ENCODE measurements at places on chromosomes 16 and 17. TPM values are rescaled to one million over a fixed set of nuclear protein-coding genes. Genes with fewer than 3 reads are reported as not detected.

- peak; percentile 81 for DNase-seq
Observed at GRCh38 chr17:7336240-7337175, at the start of gene ACAP1. Gene ACAP1 (plus strand): TSS chr17:7336529. CDS start chr17:7336735, 206 bp downstream.

GRCh38 chr17:75590314-75590761 lies 2.7 kb downstream of the MYO15B start:
- DNase-seq, result no peak

DNA sequence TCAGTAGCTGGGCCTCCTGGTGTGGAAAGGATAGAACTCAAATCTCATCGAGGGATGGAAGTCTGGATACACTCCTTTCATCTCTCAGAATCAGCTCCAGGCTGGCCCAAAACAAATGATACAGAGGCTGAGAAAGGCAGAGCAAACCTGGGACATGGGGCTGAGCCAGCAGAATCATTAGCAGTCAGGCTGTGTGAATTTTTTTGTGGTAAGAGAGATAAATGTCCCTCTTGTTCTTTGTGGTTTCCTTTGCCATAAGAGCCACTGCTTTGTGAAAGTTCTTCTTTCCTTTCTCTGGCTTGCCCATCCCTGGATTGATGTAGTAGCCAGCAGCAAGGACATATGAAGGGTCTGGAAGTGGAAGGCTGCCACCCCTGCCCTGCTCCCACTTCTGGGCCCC lies 146.2 kb downstream of the CDH13 start:
- no peak for DNase-seq

DNA sequence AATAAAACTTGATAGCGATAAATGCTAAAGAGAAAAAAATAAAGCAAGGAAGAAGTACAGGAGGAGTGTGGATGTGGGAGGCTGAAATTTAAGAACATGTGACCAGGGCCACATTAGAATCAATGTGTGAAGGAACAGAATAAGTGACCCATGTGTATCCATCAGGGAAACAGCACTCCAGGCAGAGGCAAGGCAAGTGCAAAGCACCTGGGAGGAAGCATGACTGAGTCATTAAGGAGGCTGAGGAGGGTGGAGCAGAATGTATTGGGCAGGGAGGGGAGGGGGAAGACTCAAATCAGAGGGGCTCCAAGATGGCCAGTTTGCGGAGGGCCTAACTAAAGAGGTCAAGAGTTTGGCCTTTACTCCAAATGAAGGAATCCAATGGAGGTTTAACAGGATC lies 8.0 kb downstream of the CDR2 start:
- DNase-seq, result no peak

- DNase-seq, result peak; percentile 16
Observed at GRCh38 chr17:68697850-68698361, 96.7 kb upstream of the FAM20A start.

DNA sequence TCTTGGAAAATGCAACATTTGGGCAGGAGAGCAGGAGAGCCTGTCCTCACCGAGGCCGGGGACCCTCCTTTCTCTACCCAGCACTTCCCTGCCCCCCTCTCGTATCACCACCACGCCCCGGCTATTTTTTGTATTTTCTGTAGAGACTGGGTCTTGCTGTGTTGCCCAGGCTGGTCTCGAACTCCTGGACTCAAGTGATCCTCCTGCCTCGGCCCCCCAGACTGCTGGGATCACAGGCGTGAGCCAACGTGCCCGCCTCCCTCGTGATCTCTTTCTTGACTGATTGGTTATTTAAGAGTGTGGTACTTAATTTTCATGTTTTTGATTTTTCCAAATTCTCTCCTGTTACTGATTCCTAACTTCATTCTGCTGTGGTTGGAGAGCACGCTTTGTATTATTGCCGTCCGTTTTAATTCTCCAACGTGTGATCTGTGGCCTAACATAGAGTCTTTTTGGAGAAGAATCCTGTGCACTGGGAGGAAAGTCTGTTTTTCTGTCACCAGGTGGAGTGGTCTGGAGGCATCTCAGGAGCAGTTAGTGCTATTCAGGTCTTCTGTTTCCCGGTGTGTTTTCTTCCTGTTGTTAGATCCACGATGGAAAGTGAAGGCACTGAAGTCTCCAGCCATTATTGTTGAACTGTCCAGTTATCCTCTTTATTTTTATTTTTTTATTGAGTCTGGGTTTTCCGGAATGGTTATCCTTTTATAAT lies 40.4 kb downstream of the ZNF778 start:
- DNase-seq, result no peak

DNA sequence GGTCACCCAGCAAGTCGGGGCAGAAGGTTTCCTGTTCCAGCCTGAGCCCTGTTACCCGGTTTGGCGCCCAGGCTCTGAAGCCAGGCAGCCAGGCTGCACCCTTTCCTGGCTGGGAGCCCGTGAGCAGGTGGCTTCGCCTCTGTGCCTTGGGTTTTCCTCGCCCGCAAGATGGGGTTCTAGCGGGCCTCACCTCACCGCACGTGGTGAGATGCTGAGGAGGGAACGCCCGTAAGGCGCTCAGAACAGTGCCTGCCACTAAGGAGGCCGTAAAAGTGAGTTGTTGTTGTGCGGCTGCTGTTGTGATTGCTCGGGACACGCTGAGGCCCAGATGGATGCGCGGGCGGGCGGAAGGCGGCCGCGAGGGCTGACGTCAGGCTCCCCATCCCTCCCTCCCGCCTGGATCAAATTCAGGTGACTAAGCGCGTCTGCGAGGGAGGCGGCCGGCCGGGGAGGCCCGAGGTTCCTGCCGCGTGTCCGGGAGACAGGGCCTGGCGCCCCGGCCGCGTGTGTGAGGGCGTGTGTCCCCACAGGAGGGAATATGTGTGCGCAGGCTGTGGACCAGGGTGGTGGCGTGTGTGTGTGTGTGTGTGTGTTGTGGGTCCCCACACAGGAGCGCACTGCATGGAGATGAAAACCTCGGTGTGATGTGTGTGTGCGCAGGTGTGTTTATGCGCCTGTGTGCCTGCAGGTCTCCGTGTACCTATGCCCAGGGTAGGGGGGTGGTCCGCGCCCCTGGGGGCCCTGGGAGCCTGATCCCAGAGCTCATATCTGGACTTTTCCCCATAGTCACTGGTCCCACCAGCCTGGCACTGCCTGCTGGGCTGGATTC lies 4.3 kb downstream of the CAMKK1 start:
- peak; percentile 85 for DNase-seq

- DNase-seq, result no peak
Observed at GRCh38 chr16:50313596-50314478, 47.5 kb downstream of the ADCY7 start.

DNA sequence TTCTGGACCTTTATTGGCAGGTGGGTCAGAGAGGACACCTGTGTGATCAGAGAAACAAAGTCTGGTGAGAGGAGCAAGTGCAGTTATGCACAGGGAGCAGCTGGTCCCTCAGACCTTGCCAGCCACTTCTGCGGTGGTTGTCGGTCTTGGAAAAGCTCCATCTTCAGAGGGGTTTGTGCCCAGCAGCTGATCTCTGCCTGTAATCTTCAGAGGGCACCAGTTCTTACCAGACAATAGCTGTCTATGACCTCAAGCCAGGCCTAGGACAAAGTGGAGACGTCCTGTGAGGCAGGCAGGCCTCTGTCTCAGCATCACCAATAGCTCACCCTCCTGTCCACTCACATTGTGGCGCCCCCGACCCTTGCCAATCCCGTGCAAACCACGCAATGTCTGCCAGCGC lies 66.5 kb upstream of the TBX2 start:
- DNase-seq, result no peak

DNA sequence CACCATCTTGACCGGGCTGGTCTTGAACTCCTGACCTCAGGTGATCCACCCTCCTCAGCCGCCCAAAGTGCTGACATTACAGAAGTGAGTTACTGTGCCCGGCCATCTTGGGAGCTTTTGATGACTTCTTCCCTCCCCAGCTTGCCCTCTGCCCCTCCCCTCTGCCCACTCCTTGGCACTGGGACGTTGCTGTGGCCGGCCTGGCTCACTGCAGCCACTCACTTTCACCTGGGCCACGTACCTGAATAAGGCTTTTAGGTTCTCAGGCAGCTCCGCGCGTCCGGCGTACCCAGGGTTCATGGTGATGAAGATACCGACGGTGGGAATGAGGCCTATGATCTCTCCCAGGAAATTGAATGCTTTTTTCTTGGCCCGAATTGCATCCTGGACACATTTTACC lies 81.6 kb downstream of the DNAH17 start:
- no peak for DNase-seq

DNA sequence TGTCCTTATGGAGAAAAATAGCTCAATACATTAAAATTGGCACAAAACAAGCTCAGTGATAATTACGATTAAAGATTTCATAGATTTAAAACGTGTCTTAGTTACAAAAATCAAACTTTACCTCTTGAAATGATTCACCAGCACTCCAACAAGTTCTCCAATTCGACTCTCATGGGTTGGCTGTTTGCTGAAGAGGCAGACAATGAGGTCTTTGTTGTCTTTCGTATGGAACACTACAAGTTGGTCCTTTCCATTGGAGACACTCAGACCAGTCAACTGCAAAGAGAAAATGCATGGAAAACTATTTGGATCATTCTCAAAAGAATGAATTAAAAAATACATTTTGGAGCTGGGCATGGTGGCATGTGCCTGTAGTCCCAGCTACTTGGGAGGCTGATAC lies 118.2 kb downstream of the CDK5R1 start:
- no peak for DNase-seq

DNA sequence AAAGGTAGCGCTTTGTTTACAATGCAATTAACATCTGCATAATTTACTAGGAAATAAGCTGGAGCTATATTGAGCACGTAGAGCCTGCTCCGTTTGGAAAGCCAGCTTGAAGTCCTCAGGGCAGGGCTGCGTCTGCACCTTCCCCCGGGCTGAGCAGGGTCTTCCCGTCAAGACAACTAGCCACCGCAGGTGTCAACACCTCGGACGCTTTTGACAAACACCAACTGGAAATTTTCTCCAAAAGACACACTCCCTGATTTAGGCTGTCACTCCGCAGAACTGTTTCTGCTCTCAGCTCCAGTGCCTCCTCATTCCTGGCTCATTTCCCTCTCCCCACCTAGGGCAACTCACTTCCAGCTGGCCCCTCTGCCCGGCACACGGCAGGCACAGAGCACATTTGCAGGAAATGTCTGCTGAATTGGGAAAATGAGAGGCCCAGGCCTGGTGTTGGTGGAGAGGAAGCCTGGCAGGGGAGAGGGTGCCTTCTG lies 170.3 kb downstream of the MAF start:
- no peak for DNase-seq

DNA sequence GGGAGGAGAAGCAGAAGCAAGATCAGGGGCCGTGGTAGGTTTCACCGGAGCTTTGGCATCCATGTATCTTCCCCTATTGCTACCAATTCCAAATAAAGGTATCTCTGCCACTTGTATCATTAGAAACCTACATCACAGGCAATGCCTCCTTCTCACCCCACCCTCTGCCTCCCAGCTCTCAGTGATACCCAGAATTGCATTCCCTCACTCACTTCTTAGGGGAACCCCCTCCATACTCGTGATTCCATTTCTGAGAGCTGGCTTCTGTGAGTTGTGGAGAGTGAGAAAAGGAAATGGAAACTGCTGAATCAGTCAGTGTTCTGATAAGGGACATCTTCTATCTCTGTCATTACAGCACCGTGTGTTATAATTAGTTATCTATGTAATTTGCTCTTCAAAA lies 2.3 kb upstream of the CCL3 start:
- no peak for DNase-seq

- peak; percentile 55 for DNase-seq
Observed at GRCh38 chr16:84484579-84485254, 19.7 kb downstream of the MEAK7 start.

GRCh38 chr17:21275047-21275578 lies 9.4 kb upstream of the MAP2K3 start:
- DNase-seq, result no peak

SNX20 gene
- 2.6 TPM for total RNA-seq

MILR1 gene
- 2.3 TPM for total RNA-seq

MEOX1 gene
- total RNA-seq, result not detected

HES7 gene
- not detected for total RNA-seq

CFAP119 gene
- 6.0 TPM for total RNA-seq
